ENCODE measurements at places on chromosomes 11 and 22. TPM values are rescaled to one million over a fixed set of nuclear protein-coding genes. Genes with fewer than 3 reads are reported as not detected.

The VWA5A gene
- total RNA-seq, result 4.7 TPM

GRCh38 chr11:68763181-68763721, 11.9 kb upstream of the TESMIN start:
- H3K4me1 ChIP-seq, result no peaks in the 10 kb centered on the region
- no peak overlapping the region for H3K4me3 ChIP-seq
- no peaks in the 10 kb centered on the region for H3K27me3 ChIP-seq
- peaks cover 37% of the 10 kb centered on the region for H3K36me3 ChIP-seq
- no peak for DNase-seq

- no peak overlapping the region for H3K4me3 ChIP-seq
- no peak overlapping the region for H3K27ac ChIP-seq
- no peak for DNase-seq
- H3K36me3 ChIP-seq, result no peaks in the 10 kb centered on the region
- peaks cover 2% of the 10 kb centered on the region for H3K4me1 ChIP-seq
Observed at GRCh38 chr22:27046086-27046485, 388.7 kb downstream of the MIAT start.

GRCh38 chr11:61874377-61874809, 17.0 kb downstream of the FADS3 start:
- peaks cover 2% of the 10 kb centered on the region for H3K4me1 ChIP-seq
- peaks cover 24% of the 10 kb centered on the region for H3K36me3 ChIP-seq
- no peak overlapping the region for H3K27ac ChIP-seq
- H3K4me3 ChIP-seq, result no peak overlapping the region
- no peaks in the 10 kb centered on the region for H3K27me3 ChIP-seq

GRCh38 chr22:33766091-33766490, 154.2 kb downstream of the LARGE1 start:
- no peak overlapping the region for H3K4me3 ChIP-seq
- H3K36me3 ChIP-seq, result no peaks in the 10 kb centered on the region
- no peaks in the 10 kb centered on the region for H3K27me3 ChIP-seq
- no peak overlapping the region for H3K27ac ChIP-seq
- no peak for DNase-seq
- no peaks in the 10 kb centered on the region for H3K4me1 ChIP-seq

Measured in IMR-90 (cell line).